ENCODE measurements at places on chromosomes 11 and 22. TPM values are rescaled to one million over a fixed set of nuclear protein-coding genes. Genes with fewer than 3 reads are reported as not detected.

INPP5J gene
- 0.57 TPM for total RNA-seq

DNA sequence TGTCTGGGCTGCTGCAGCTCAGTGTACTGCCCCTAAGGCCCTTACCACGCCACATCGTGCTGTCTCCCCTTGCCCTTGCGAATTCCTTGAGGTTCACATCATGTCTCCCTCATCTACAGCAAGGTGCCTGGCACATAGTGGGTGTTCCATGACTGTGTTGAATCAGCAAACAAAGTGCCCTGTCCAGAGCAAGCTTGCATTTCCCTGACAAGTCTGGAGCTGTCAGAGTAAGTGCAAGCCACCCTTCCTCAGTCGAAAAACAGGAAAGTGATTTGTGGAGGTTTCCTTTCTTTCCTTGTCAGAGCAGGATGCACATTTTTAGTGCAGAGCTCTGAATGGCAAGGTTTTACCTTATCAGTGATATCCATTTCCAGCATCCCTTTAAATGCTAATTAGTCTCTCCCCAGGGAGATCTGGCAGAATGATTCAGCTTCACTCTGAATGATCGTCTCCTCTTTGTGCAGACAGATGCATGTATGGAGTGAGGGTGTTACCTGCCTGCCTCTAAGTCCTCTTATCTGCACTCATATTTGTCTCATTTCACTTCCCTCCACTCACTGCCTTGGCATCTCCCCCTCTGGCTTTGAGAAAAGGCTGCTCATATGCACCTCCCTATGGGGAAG lies 331.2 kb downstream of the TMEM135 start:
- DNase-seq = no peak

GRCh38 chr22:45526768-45527360 lies 24.2 kb downstream of the FBLN1 start:
- no peak for DNase-seq

- DNase-seq = no peak
Observed at GRCh38 chr11:14541192-14541947, 21.2 kb upstream of the PSMA1 start.

GNAZ gene
- total RNA-seq = 11.2 TPM

GRCh38 chr11:123481640-123482039 lies 51.6 kb downstream of the GRAMD1B start:
- no peak for DNase-seq

ANKRD42 gene
- total RNA-seq = 4.8 TPM

DNA sequence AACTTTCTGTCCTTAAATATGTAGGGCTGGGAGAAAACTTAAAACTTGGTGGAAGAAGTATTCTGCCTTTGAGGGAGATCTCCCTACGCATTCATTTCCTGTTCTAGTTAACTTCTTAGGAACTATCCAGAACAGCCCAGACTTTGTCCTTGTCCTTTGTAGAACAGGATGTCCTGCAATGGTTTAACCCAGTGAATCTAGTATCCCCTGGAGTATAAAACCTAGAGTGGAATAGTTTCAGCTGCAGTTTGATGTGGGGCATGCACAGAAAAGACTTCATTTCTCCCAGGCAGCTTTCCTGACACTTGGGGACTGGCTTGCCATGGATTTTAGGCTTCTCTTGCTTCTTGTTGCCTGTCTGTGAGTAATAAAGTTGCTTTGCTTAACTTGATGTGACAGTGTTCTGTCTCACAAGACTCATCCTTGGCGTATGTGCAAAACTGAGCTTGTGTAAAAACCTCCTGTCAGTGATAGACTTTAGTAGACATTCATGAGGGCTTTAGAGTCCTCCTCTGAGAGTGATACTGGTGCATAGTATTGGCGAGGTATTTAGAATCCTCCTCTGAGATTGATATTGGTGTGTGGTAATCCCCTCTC lies 28.2 kb downstream of the ARHGAP42 start:
- no peak for DNase-seq

DNA sequence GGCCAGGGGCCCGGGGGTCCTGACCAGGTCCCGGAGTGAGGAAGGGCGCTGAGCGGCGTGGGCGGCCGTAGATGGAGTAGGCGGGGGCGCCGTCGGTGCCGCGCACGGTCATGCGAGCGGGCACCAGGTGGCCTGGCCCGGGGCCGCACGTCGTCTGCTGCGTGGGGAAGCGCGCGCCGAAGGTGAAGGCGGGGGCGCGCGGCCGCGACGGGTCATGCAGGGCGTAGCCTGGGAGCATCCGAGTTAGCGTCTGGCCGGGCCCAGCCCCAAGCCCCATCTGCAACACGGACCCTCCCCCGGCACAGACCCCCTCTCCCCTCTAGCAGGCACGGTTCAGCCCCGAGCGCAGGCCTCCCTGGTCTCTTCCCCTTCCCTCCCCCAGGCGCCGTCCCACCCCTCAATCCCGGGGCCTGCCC lies 1.7 kb upstream of the TYMP start:
- no peak for DNase-seq

GRCh38 chr11:73359930-73360742 lies 16.1 kb upstream of the RELT start:
- DNase-seq = peak; percentile 78

GRCh38 chr22:49508561-49508960 lies 319.1 kb downstream of the BRD1 start:
- DNase-seq = no peak

- DNase-seq = no peak
Observed at GRCh38 chr11:103994094-103994493, 42.3 kb upstream of the DDI1 start.

TP53AIP1 gene
- total RNA-seq = not detected

SHISAL1 gene
- 0.31 TPM for total RNA-seq

DNA sequence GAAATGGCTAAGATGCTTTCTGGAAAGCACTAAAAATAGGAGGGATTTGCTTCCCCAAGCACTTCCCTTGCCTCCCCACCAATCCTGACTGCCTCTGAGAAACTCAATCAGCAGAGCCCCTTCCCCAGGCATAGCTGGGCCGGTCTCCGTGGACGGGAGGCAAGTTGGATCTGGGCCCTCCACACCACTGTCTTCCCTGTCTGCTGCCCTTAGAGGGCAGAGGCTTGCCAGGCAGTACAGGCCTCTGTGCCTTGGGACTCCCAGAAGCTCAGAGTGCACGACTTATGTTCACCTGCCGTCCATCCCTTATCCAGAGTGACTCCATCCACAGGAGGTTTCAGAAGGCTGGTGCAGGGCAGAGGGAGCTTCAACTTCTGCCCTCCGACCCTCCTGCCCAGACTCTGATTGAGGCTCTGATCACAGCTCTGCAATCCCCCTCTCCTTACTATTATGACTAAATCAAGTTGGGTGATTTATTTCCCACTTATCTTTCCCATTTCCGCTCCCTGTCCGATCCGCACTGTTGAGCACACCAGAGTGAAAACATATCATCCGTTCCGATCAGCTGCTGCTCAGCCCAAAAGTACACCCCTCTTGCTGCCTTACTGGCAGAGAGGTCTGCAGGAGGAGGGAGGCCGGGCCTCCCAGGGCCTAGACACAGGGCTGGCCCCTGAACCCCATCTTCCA lies 71.8 kb downstream of the DSCAML1 start:
- DNase-seq = no peak

DNA sequence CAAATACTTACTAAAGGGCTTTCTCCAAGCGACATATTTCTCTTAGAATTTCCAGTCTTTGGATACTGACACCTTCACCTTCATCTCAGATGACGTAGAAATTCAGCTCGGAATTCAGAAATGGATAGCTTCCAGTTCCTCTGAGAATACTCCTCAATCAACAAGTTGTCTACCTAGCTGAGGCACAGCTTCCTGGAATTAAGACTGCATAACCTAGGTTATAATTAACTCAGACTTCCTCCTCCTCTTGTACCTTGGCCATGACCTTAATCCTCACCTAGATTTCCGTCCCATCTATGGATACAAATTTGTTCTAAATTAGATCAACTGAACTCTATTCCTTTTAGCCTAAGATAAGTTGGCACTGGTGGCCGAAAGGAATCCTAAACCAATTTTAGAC lies 17.4 kb downstream of the ATP5MG start:
- no peak for DNase-seq

- DNase-seq = no peak
Observed at GRCh38 chr11:86695373-86695772, 23.0 kb upstream of the ME3 start.

DNA sequence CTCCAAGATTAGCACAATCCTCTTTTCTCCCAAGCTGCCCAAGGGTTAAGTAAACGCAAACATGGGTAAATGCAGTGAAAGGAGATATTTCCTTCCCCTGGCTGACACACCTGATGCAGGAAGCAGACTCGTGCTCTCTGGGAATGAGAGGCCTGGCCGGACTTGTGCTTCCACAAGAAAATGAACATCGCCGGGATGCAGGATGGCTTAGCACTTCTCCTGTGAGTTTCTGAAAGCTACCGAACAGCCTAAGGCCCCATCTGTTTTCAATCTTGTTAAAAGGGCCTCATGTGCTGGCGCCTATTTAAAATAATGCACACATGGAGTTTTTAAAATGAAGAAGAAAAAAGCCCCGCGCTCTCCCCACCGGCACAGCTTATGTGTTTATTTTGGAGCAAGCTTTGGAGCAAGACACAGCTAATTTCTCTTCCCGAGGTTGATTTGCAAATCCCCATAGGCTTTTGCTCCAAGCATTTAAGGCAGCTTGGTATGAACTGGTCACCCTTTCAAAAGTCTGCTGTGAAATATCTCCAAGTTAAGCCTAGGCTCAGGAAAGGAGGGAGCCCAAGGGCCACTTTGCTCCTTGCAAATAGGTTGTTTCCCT lies 100.9 kb downstream of the SYN3 start:
- no peak for DNase-seq

DNA sequence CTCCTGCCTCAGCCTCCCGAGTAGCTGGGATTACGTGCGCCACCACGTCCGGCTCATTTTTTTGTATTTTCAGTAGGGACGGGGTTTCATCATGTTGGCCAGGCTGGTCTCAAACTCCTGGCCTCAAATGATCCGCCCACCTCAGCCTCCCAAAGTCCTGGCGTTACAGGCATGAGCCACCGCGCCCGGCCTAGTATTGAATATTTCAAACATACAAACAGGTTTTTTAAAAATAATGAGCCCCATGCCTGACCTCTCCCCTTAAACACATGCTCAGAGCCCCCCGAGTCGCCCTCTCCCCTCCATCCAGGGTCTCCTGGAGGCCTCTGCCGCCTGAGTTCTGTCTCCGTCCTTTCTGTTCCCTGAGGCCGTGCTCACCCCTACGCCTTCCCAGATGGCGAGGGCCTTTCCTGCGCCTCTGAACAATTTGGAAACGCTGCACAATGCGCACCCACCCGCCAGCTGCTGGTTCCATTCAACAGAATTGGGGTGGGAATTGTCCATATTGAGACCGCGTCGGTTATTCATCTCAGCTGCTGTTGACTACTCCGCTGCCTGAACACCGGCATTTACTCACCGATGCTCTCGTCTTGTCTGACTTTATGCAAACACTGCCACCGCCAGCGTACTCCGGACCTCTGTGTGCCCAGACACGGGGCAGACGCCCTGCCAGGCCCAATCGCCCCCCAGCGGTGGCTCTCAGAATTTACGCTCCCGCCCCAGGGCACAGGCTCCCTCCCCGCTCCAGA lies 13.6 kb upstream of the RNH1 start:
- no peak for DNase-seq

DNA sequence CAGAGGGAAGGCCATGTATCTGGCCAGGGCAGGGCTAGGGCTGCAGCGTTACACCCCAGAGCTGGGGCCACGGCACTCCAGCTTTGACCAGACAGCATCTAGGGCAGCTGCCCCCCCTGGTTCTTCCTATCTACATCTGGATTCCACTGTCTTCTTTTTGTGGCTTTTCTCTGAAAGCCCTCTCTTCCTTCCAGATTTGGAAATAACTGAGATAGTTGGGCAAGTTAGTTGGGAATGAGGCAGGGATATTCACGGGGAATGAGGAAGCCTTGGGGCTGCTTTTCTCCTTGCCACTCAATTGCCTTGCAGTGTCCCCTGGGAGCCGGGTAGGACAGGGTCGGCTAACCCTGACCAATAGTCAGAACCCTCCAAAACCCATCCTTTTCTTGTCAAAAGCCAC lies 26.8 kb downstream of the CLMP start:
- no peak for DNase-seq

Measured in myocyte (in vitro differentiated cells).